ENCODE measurements at places on chromosomes 13 and 19. TPM values are rescaled to one million over a fixed set of nuclear protein-coding genes. Genes with fewer than 3 reads are reported as not detected.

DNA sequence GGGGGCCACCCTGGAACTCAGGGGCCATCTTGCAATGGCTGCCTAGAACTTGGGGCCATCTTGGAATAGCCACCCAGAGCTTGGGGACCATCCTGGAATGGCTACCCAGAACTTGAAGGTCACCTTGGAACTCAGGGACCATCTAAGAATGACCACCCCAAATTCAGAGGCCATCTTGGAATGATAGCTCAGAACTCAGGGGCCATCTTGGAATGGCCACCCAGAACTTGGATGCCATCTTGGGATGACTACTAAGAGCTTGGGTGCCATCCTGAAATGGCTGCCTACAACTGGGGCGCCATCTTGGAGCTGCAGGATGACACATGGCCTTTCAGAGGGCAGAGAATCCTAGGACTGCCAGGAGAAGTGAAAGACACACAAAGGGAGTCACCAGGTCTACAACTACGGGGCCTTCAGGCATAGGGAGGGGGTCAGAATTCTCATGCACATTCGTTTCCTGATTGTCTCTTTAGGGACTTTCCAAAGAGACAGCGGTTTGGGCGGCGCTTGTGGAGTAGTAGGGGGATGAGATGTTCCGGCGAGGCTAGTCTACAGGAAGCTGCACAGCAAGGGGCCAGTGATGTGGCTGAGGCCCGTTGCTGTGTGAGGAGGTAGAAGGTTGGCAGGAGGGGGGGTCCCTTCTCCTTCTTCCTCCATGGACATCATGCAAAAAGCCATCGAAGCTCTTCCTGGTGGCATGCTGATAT, 125.0 kb downstream of the IER2 start:
- no peak for DNase-seq
- H3K27me3 ChIP-seq: peaks cover 7% of the 10 kb centered on the region
- no peaks in the 10 kb centered on the region for H3K36me3 ChIP-seq
- H3K4me1 ChIP-seq: no peaks in the 10 kb centered on the region

Gene PCDH8
- total RNA-seq: 0.42 TPM

- H3K4me3 ChIP-seq: peak overlapping the region; percentile 87
- peaks cover 39% of the 10 kb centered on the region for H3K4me1 ChIP-seq
- DNase-seq: peak; percentile 43
- peaks cover 19% of the 10 kb centered on the region for H3K27me3 ChIP-seq
Observed at GRCh38 chr13:21673789-21674489, 3.1 kb downstream of the FGF9 start.

Gene ATXN8OS
- total RNA-seq: not detected

Gene TNFSF9
- total RNA-seq: not detected

All from progenitor cell of endocrine pancreas (in vitro differentiated cells).